ENCODE measurements at places on chromosomes 16 and 17.
A peak's percentile ranks its signal among the peaks of the same experiment; 100 is the strongest.

- DNase-seq = peak; percentile 71
These were observed 8.6 kb upstream of the BAHCC1 start for GRCh38 chr17:81386646-81387099.

DNA sequence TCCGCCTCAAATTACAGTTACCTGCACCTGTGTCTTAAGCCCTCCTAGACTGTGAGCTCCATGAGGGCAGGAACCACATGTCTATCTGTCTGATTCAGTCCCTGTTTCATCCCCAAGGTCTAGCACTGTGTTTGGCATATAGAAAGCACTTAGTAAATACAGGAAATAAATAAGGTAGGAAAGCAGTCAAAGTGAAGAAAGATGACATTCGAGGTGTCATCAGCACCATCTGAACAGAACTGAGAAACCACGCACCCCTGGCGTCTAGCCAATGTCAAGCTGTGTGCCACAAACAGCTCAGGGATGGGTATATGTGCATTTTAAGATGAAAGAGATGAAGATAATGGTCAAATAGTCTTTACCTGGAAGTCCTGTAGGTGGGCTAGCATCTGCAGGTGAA lies 79.6 kb upstream of the ATP2A3 start:
- DNase-seq = no peak

DNA sequence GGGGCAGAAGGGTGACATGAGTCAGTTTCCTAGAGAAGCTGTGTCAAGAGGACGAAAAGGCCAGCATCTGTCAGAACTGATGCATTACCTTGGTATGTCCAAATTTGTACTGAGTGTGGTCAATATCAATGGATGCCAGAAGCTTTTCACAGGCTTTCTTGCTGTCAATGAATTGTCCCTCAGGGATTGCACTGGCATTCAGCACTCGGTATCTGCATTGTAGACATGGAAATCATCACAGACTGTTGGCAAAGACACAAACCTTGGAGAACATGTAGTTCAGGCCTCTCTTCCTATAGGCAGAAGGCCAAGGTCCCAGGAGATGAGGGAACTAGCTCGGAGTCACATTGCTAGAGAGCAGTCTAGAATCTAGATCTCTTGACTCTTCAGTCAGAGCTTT lies 16.6 kb downstream of the MYH3 start:
- no peak for DNase-seq

GRCh38 chr17:6488008-6488539 lies 43.8 kb downstream of the PIMREG start:
- DNase-seq = no peak

- DNase-seq = peak; percentile 68
These were observed at the start of gene LDHD for GRCh38 chr16:75116081-75116910. Gene LDHD, minus strand, starts transcription at chr16:75116780. Its CDS starts 60 bp downstream, at chr16:75116720.

- DNase-seq = no peak
These were observed 2.8 kb upstream of the ALDOC start for GRCh38 chr17:28579526-28579925.

- peak; percentile 41 for DNase-seq
These were observed 1.7 kb downstream of the KANSL1 start for GRCh38 chr17:46191322-46192188.

DNA sequence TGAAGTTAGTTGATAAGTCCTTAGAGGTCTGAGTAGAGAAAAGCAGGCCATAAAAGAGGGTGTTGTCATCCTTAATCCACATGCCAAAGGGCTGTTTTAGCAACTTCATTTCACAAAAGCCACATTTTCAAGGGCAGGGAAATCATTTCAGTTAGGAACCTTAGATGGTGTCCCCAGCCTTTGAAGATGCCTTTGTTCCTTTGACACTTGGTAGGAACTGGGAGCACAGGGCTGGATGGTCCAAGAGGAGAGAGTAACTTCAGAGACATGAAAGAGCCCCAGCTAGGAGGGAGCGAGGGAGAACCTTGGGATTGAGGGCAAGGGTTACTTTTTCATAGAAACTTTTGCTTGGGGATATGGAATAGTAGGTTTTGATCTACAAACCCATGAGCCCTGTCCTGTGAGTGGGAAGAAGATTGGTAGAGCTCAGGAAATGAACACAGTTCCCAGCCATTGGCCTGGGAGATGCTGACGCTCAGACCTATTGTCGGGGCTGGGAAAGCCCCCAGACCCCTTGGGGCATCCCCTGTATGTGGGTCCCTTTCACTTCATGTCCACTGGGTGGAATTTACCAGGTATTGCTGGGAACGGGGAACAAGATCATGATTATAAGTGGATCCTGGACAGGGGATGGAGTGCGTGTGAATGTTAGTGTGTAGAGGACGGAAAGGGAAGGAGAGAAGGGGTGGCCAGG lies 18.9 kb downstream of the MSI2 start:
- DNase-seq = no peak

DNA sequence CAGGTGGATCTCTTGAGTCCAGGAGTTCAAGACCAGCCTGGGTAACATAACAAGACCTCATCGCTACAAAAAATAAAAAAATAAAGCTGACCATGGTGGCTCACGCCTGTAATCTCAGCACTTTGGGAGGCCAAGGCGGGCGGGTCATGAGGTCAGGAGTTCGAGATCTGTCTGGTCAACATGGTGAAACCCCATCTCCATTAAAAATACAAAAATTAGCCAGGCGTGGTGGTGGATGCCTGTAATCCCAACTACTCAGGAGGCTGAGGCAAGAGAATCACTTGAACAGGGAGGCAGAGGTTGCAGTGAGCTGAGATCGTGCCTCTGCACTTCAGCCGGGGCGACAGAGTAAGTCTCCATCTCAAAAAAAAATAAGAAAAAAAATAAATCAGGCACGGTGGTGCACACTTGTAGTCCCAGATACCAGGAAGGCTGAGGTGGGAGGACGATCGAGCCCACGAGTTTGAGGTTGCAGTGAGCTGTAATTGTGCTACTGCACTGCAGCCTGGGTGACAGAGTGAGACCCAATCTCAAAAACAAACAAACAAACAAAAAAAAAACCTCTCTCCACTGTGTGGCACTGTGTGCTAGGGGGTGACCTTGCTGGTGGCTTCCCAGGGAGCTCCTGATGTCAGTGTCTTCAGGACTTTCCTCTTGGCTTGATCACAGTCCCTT lies 19.8 kb upstream of the MAPK3 start:
- DNase-seq = no peak

GRCh38 chr17:47980541-47980940 lies 9.6 kb downstream of the CDK5RAP3 start:
- no peak for DNase-seq

- DNase-seq = no peak
These were observed 49.3 kb upstream of the GRIN2A start for GRCh38 chr16:10231563-10231962.

GRCh38 chr16:89113661-89114060 lies 20.0 kb downstream of the ACSF3 start:
- no peak for DNase-seq

DNA sequence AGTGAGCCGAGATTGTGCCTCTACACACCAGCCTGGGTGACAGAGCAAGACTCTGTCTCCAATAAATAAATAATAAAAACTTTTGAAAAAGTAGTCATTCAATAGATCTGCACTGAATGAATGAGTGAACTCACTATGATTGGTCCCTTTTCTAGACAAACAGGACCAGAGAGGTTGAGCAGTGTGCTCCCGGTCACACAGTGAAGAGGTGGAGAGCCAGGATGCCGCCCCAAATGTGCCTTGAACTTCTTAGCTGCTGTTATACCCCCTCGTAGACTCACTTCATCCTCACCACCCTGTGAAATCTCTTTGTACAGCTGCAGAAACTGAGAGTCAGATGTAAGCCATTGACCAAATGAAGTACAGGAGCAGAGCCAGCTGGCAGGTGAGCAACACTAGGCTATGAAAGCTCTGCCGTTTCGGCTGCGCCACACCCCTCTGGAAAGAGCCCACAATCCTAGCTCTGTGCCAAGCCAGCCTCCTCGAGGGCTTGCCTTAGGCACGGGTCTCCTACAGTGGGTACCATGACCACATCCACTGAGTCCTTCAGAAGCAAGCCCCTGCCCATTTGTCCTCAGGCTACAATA lies 7.8 kb upstream of the KIAA0513 start:
- peak; percentile 63 for DNase-seq

DNA sequence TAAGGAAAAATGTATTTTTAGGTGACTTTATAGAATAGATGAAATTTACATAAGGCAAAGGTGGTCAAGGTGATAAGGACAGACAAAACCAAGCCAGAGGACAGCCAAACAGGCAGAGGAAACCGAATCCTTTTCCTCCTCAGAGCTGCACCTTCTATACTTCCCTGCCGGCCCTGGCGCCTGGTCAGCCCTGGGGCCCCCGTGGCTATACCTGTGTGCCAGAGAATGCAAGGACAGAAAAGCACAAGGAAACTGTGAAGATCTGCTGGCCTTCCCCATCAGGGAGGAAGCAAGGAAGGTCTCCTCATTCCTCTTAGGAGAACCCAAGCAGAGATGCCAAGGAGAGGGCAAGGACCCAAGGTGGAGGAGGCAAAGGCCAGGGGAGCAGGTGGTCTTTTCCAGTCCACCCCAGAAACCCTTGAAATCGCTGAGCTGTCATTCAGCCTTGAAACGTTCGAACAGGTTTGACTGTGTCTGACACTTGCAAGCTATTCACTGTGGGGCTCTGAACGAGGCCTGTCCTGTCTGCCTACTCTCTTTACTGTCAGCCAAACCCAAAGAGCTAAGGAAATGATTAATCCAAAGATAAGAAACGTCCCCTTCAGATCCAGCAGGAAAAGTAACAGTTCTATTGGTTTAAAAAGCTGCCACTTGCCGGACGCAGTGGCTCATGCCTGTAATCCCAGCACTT lies 114.4 kb downstream of the XYLT1 start:
- DNase-seq = no peak

DNA sequence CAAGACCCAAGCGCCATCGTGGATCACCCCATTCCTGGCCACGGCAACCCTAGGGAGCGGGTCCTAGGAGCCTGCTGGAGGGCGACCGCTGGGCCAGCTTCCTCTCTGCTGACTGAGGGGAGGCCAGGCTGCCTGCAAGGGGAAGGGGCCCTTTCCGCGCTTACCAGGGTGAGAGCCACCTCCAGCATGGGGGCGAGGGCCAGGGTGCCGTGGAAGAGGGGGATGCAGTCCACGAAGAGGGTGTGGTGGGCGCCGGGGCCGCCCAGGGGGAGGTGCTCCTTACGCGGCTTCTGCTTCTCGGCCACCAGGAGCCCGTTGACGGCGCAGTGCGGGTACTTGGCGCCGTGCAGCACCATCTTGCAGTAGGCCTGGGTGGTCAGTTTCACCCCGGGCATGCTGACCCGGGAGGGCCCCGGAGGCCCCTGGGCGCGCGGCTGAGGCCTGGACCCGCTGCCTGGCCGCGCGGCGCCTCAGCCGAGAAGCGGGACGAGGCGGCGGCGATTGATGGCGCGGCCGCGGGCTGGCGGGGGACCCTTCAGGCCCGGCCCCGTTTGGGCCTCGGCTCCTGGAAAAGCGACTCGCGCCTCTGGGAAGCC lies 345 bp downstream of the EMC8 start:
- DNase-seq = peak; percentile 53

GRCh38 chr17:29007860-29008455 lies 2.1 kb upstream of the SEZ6 start:
- DNase-seq = no peak

DNA sequence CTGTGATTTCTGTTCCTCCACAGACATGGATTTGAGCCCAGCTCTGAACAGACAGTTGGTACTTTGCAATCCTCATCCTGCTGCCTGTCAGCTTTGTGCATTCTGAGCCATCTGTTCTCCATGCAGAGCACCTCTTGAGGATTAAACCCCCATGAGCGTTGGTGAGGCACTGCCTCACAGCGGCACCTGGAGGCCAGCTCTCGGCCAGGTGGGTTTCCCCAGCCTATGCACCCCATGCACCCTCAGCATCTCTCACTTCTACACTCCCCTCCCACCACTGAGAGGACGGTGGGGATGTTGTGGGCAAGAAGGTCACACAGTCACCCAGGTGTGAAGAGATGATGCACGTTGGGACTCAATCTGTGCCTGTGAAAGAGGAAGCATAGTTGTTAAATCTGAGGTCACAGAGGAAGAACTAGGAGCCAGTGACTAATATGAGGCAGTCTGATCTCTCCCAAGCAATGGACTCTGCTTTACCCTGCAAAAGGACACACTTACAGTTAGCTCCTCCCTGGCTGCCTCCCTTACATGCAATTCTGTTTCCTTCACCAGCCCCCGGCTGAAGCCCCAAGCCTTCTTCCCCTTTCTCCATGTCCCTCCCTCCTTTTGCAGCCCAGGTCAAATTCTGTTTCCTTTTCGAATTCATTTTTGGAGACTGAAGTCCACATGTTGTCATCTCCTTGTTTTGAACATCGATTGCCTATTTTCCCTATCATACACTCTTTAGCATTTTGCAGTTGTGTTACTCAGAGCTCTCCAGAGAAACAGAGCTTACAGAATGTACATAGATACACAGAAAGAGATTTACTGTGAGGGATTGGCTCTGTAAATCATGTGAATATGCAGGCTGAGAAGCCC lies 58.5 kb downstream of the HS3ST3B1 start:
- no peak for DNase-seq

GRCh38 chr16:29765167-29766032 lies 12.7 kb upstream of the ZG16 start:
- DNase-seq = no peak
